ENCODE measurements at places on chromosomes 1 and 21. TPM values are rescaled to one million over a fixed set of nuclear protein-coding genes. Genes with fewer than 3 reads are reported as not detected.

Gene OR6K3
- total RNA-seq = not detected

Gene KCNN3
- total RNA-seq = 0.11 TPM

Gene SPATA45
- total RNA-seq = 0.39 TPM

Gene CIART
- 13.1 TPM for total RNA-seq

Gene LGR6
- under 0.01 TPM for total RNA-seq

Gene RAB7B
- total RNA-seq = 19.9 TPM
